NCI-H69 (cell line): ENCODE measurements at places on chromosomes 11 and 22.

DNA sequence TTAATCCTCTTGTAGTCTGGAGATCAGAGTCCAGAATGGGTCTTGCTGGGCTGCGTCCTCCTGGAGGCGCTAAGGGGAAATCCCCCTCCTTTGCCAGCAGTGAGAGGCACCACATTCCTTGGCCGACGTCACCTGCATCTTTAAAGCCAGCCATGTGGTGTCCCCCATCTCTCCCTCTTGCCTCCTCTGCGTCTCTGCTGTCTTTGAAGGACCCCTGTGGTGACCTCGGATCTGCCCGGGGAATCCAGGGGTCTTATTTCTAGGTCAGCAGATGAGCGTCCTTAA, 27.2 kb upstream of the PARVB start:
- no peak for DNase-seq

DNA sequence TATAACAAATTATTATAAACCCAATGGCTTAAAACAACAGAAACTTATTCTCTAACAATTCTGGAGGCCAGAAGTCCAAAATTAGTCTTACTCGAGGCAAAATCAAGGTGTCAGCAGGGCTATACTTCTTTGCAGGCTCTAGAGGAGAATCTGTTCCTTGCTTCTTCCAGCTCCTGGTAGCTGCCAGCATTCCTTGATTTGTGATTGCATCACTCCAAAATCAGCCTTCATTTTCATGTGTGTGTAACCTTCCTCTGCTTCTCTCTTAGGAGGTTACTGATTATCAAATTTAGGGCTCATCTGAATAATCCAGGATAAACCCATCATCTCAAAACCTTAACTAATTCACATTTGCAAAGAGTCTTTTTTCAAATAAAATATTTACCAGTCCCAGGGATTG, 23.6 kb downstream of the GALNT18 start:
- no peak for DNase-seq

DNA sequence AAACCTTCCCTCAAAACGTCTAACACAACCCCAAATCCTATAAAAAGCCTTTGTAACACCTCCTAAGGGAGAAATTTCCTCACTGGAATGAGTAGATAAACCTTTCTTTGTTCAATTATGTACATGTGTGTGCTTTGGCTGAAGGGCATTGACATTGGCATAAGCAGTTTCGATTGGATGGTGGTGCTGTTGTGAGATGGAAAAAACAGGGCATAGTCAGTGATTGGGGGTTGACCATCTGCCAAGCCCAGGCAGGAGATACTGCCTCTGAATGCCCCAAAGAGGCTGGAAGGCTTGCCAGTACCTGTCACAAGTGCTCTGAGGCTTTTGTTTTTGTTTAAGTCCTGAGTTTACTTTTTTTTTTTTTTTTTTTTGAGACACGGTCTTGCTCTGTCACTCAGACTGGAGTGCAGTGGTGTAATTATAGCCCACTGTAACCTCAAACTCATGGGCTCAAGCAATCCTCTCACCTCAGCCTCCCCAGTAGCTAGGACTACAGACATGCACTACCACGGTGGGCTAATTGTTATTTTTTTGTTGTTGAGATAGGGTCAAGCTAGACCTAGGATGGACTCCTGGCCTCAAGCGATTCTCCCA, 1.2 kb upstream of the CCDC117 start:
- peak; percentile 61 for DNase-seq

- peak; percentile 32 for DNase-seq
These were observed 46.6 kb upstream of the CTSC start for GRCh38 chr11:88384004-88384668.

DNA sequence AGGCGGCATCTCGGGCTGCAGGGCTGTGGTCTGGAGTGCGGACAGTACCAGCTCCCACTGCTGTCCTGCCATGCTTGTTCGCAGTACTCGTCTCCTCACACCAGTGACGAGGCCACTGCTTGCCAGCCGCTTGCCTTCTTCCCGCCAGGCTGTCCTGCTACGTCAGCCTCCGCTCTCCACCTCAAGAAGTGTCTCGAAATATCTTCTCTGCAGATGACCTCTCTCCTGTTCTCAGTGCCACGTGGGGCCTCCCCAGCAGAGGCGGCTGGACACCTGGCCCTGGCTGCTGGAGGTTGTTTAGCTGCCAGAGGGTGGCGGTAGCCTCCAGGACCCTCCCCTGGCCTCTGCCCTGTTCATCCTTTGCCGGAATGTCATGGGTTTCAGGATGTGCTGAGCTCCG, 3.1 kb upstream of the CCDC188 start:
- DNase-seq = no peak

GRCh38 chr22:37349043-37349814, 66.9 kb downstream of the CYTH4 start:
- DNase-seq = no peak

DNA sequence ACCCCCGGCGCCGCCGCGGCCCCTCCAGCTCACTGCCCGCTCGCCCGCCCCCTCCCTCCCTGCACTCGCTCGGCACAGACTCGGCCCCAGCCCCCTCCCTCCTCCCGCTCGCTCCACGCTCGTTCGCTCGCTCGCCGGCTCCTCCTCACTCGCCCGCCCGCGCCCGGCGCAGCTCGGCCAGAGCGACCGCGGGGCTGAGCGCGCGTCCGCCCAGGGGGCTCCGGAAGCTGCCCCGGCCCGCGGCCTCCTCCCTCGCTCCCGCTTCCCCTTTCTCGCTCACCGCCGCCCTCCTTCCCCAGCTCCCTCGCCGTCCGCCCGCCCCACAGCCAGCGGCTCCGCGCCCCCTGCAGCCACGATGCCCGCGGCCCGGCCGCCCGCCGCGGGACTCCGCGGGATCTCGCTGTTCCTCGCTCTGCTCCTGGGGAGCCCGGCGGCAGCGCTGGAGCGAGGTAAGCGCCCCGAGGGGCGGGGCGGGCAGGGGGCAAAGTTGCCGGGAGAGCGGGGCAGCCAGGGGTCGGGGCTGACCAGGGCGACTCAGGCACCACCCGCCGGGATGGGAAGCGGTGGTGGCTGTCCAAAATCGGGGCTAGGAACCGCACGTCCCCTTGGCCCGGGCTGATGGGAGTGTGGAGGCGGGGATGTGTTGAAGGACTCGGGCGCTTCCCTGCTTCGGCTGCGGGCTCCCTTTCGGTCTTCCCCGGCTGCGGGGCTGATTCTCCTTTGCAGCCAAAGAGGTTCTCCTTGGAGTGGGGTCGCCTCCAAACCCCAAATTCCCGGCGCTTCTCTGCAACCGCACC, at the start of gene SEZ6L:
TSS of gene SEZ6L (plus strand) at position 148 of the 797 bp plus-strand sequence. CDS start at position 356, 208 bp downstream.
- peak; percentile 86 for DNase-seq

- DNase-seq = no peak
These were observed 108.6 kb downstream of the SYN3 start for GRCh38 chr22:32949391-32950173.

GRCh38 chr11:46118702-46119351, 2.4 kb downstream of the PHF21A start:
- DNase-seq = no peak

DNA sequence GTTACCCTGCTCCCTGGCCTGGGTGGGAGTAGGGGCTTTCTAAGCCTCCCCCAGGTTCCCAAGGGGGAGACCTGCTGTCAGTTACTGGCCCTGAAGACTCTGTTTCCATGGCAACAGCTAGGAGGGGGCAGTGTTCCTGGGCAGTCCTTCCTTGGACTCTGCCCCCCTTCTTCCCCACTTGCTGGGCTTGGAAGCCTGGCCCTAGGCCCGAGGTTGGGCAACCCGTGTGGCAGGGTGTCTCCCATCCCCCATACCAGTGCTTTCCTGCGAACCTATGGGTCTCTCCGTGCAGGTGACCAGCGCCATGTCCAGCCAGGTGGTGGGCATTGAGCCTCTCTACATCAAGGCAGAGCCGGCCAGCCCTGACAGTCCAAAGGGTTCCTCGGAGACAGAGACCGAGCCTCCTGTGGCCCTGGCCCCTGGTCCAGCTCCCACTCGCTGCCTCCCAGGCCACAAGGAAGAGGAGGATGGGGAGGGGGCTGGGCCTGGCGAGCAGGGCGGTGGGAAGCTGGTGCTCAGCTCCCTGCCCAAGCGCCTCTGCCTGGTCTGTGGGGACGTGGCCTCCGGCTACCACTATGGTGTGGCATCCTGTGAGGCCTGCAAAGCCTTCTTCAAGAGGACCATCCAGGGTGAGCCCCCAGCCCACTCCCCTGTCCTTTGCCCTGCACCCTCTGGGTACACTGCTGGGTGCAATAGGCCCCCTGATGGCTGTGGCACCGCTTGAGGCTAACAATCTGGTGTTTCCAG, 1.7 kb downstream of the ESRRA start:
- DNase-seq = peak; percentile 34

GRCh38 chr11:113286009-113286408, 28.4 kb upstream of the TTC12 start:
- no peak for DNase-seq
